ENCODE measurements at places on chromosomes 13 and 19.

DNA sequence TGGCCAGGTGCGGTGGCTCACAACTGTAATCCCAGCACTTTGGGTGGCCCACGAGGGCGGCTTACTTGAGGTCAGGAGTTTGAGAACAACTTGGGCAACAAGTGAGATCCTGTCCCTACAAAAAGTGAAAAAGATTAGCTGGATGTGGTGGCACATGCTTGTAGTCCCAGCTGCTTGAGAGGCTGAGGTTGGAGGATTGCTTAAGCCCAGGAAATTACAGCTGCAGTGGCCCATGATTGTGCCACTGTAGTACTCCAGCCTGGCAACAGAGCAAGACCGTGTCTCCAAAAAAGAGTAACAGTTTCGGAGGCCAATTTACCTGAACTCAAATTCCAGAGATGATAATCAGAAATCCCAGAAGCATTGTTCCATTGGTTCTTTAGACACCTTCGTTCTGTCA is 4.4 kb downstream of the ZNF473 start:
- H3K36me3 ChIP-seq: peaks cover 56% of the 10 kb centered on the region
- no peak overlapping the region for H3K4me3 ChIP-seq
- H3K27ac ChIP-seq: no peak overlapping the region
- no peaks in the 10 kb centered on the region for H3K27me3 ChIP-seq
- DNase-seq: no peak
- H3K4me1 ChIP-seq: peaks cover 9% of the 10 kb centered on the region

DNA sequence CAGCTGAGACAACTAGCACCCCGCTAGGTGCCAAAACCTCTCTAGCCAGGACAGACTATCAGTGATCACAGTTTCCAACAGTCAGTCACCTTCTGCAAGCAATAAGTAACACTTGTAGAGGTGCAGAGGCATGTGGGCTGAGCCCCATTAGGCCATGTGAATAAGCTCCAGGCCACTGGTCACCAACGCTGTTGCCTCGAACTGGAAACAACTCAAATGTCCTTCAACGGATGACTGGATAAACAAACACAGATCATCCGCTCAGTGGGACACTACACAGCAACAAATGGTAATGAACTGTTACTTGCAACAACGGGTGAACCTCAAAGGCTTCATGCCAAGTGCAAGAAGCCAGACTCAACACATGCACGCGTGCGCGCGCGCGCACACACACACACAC is 27.5 kb upstream of the TMEM160 start:
- no peaks in the 10 kb centered on the region for H3K27me3 ChIP-seq
- no peak overlapping the region for H3K27ac ChIP-seq
- H3K4me3 ChIP-seq: no peak overlapping the region
- H3K4me1 ChIP-seq: peaks cover 4% of the 10 kb centered on the region
- H3K36me3 ChIP-seq: no peaks in the 10 kb centered on the region
- DNase-seq: peak; percentile 62

DNA sequence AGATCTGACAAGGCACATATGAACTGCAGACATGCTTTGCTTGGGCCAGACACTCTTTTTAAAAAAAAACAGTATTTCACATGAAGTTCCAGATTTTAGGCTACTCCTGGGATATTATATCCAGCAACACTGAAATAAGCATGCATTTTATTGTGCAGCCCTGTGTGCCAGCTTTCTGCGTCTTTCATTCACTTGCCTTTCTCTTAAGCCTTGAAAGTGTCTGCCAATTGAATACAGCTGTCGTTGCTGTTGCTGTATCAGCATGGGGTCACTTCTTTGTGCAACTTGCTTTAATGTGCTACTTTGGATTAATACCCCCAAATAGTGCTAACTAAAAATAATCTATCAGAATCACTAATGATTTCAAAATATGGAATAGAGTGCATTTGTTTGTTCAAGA is 657.8 kb downstream of the SLITRK6 start:
- H3K36me3 ChIP-seq: no peaks in the 10 kb centered on the region
- no peak overlapping the region for H3K27ac ChIP-seq
- DNase-seq: peak; percentile 65
- H3K4me1 ChIP-seq: no peaks in the 10 kb centered on the region
- no peaks in the 10 kb centered on the region for H3K27me3 ChIP-seq

DNA sequence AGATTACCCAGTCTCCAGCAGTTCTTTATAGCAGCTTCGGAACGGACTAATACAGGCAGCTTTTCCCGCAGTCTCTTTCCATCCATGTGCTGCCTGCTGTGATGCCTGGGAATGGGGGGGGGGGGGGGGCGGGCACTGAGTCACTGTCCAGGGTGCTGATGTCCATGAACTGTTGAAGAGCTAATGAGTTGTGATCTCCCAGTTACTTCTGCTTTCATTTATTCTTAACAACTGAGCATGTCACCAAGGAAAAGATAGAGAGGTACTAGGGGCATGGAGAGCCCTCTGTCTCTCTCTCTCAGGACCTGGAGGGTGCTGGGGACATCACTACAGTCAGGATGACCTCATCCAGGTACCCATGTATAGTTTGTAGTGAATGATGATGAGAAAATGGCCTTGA is 20.3 kb upstream of the CEACAM1 start:
- no peak overlapping the region for H3K27ac ChIP-seq
- no peak overlapping the region for H3K4me3 ChIP-seq
- peaks cover 76% of the 10 kb centered on the region for H3K27me3 ChIP-seq
- H3K36me3 ChIP-seq: no peaks in the 10 kb centered on the region
- H3K4me1 ChIP-seq: no peaks in the 10 kb centered on the region

GRCh38 chr19:12994701-12995595 is at the start of gene NFIX:
TSS of gene NFIX (plus strand) at chr19:12995475. CDS start at chr19:12995838, 363 bp downstream.
- peaks cover 26% of the 10 kb centered on the region for H3K4me1 ChIP-seq
- H3K4me3 ChIP-seq: peak within 1 kb of the TSS; percentile 61
- H3K27me3 ChIP-seq: peaks cover 23% of the 10 kb centered on the region
- no peaks in the 10 kb centered on the region for H3K36me3 ChIP-seq
- peak within 1 kb of the TSS; percentile 81 for H3K27ac ChIP-seq
- peak; percentile 88 for DNase-seq

- H3K36me3 ChIP-seq: no peaks in the 10 kb centered on the region
- no peaks in the 10 kb centered on the region for H3K4me1 ChIP-seq
- H3K27me3 ChIP-seq: no peaks in the 10 kb centered on the region
- no peak overlapping the region for H3K27ac ChIP-seq
Measured at GRCh38 chr13:62324842-62325241, 909.2 kb upstream of the PCDH20 start.

GRCh38 chr13:110298505-110299282 is 8.3 kb downstream of the COL4A1 start:
- H3K4me3 ChIP-seq: no peak overlapping the region
- DNase-seq: no peak
- peaks cover 14% of the 10 kb centered on the region for H3K4me1 ChIP-seq
- no peaks in the 10 kb centered on the region for H3K36me3 ChIP-seq

DNA sequence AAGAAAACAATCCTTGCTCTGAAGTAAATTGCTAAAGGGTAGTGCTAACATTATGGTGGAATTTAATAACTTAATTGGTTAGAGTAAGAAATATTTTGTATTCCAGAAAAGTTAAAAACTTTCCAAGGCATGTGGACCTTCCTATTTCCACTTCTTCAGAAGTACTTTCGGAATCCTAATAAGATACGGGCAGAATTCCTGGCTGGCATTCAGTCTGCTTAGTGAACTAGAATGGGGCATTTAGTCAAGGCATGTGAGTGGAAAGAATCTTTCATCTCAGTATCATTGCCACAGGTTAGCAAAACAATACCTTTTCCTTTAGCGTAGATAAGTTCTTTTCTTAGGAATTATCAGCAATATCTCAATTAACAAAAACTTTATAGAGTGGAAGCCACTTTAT is 85.1 kb downstream of the TNFRSF19 start:
- no peak overlapping the region for H3K27ac ChIP-seq
- no peaks in the 10 kb centered on the region for H3K4me1 ChIP-seq
- no peak for DNase-seq
- no peaks in the 10 kb centered on the region for H3K27me3 ChIP-seq
- H3K4me3 ChIP-seq: no peak overlapping the region
- no peaks in the 10 kb centered on the region for H3K36me3 ChIP-seq

DNA sequence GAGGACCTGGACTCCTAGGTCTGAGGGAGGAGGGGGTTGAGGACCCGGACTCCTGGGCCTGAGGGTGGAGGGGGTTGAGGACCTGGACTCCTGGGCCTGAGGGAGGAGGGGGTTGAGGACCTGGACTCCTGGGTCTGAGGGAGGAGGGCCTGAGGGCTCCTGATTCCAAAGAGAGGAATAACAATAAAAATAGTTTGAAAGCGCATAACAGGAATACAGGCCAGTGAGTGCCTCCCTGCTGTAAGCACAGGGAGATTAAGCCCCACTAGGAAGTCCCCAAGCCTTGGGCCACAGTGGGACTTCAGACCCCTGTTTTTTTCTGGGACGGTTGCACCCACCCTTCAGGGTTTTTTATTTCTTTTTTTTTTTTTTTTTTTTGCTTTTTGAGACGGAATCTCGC is 1.2 kb upstream of the SBK2 start:
- DNase-seq: no peak
- H3K4me3 ChIP-seq: no peak overlapping the region
- peaks cover 12% of the 10 kb centered on the region for H3K27me3 ChIP-seq
- H3K4me1 ChIP-seq: no peaks in the 10 kb centered on the region

DNA sequence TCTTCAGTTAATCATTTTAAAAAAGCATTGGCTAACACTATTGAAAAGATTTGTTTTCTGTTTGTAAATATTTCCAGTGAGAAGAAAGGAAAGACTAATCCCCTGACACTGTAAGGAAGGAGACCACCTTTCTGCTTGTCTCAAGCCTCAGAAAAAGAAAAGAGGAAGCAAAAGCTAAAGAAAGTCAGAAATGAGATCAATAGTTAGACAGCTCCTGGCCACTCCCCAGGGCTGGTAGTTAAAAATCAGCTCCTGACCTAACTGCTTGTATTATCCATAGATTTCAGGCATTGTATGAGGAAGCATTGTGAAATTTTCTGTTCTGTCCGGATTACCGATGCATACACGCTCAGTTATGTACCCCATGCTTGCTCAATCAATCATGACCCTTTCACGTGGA is 76.6 kb downstream of the ZNF486 start:
- no peaks in the 10 kb centered on the region for H3K27me3 ChIP-seq
- no peak overlapping the region for H3K27ac ChIP-seq
- H3K4me1 ChIP-seq: no peaks in the 10 kb centered on the region
- no peak for DNase-seq

DNA sequence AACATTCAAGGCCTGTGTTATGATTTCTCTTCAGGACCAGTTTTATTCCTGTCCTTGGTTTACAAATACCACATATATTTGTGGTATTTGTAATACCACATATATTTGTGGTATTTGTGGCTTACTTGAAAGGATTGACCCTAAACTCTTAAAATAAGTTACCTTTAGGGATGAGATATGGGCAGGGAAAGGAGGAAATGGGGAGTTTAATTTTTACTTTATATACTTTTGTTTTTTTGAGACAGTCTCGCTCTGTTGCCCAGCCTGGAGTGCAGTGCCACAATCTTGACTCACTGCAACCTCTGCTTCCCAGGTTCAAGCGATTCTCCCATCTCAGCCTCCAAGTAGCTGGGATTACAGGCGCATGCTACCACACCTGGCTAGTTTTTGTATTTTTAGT is 2.3 kb upstream of the TGDS start:
- no peak overlapping the region for H3K4me3 ChIP-seq
- H3K36me3 ChIP-seq: no peaks in the 10 kb centered on the region
- no peak for DNase-seq

DNA sequence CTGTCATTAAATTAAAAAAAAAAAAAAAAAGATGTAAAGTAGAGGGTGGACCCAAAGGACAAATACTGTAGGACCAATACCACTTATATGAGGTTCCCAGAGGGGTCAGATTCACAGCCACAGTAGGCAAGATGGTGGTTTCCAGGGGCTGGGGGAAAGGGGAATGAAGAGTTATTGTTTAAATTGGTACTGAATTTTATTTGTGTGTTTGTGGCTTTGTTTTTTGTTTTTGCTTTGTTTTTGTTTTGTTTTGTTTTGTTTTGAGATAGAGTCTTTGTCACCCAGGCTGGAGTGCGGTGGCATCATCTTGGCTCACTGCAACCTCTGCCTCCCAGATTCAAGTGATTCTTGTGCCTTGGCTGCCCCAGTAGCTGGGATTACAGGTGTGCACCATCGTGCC is 17.9 kb upstream of the LSM14A start:
- H3K4me3 ChIP-seq: no peak overlapping the region
- DNase-seq: no peak
- H3K27ac ChIP-seq: no peak overlapping the region
- H3K27me3 ChIP-seq: no peaks in the 10 kb centered on the region

DNA sequence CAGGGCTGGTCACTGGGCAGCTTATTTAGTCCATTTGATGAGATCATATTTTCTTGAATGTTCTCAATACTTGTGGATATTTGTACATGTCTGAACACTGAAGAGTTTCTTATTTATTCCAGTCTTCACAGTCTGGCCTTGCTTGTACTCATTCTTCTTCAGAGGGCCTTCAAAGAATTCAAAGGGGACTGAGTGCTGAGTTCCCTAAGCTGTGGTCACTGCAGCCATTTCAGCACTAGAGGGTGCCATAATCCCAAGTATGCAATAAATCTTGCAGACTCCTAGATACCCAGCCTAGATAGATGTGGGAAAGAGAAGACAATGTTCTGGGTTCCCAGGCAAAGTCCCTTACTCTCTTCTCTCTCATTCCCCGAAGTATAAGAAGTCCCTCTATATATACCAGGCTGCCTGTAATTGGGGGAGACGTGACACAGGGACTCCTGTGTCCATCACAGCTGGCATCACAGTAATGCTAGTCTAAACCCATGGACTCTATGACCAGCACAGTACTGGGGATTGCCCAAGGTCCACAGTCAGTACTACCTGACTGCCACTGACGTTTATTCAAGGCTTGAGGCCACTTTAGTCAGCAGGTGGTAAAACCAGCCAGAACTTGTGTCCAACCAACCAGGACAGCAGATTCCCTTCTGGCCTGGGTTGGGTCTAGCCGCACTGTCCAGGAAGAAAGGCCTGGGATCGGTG is 8.9 kb upstream of the VN1R1 start:
- no peaks in the 10 kb centered on the region for H3K4me1 ChIP-seq
- H3K27me3 ChIP-seq: no peaks in the 10 kb centered on the region
- H3K36me3 ChIP-seq: peaks cover 28% of the 10 kb centered on the region
- H3K27ac ChIP-seq: no peak overlapping the region
- no peak overlapping the region for H3K4me3 ChIP-seq

DNA sequence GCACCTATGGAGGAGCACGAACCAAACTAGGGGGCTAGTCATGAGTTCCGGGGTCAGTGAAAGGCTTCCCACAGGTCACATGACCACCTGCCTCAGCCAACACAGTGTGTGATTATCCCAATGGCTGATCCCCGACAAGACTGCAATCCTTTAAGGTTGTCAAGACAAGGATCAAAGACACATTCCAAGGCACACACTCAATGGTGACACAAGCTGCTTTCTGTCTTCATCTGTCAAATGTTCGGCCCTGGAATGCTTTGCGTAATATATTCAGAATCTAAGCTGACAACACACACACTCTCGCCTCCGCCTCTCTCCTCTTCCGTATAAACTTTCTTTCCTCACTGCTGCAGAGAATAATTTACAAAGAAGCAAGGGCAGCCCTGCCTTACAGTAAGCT is 11.7 kb downstream of the RANBP3 start:
- no peak overlapping the region for H3K4me3 ChIP-seq
- H3K4me1 ChIP-seq: peaks cover 60% of the 10 kb centered on the region
- peak overlapping the region; percentile 64 for H3K27ac ChIP-seq
- no peaks in the 10 kb centered on the region for H3K27me3 ChIP-seq
- no peak for DNase-seq

All from left lung (tissue), 14 donors.